Cardiac ventricle fibroblast (primary cell): ENCODE measurements at places on chromosomes 5 and 9. TPM values are rescaled to one million over a fixed set of nuclear protein-coding genes. Genes with fewer than 3 reads are reported as not detected.

PTTG1 gene
- total RNA-seq, result 13.2 and 38.9 TPM in 2 replicates

PCDHGC4 gene
- total RNA-seq, result 1.1 and 26.8 TPM in 2 replicates

KCNIP1 gene
- not detected in 2 replicates for total RNA-seq

ADRA1B gene
- 0.83 and 1.7 TPM in 2 replicates for total RNA-seq

PDE6A gene
- total RNA-seq, result not detected in 2 replicates

TEX48 gene
- total RNA-seq, result not detected in 2 replicates

PRSS3 gene
- total RNA-seq, result 2.7 and 3.3 TPM in 2 replicates

SLC45A2 gene
- total RNA-seq, result not detected in 2 replicates

SPATA31E1 gene
- total RNA-seq, result not detected in 2 replicates

GFM2 gene
- total RNA-seq, result 15.6 and 21.1 TPM in 2 replicates

CATSPER3 gene
- total RNA-seq, result not detected in 2 replicates

KIAA0825 gene
- 5.3 and 5.7 TPM in 2 replicates for total RNA-seq
